ENCODE measurements at places on chromosomes 3 and 15.

- DNase-seq, result no peak
Measured at GRCh38 chr3:22922317-22922716, 280.8 kb upstream of the UBE2E2 start.

DNA sequence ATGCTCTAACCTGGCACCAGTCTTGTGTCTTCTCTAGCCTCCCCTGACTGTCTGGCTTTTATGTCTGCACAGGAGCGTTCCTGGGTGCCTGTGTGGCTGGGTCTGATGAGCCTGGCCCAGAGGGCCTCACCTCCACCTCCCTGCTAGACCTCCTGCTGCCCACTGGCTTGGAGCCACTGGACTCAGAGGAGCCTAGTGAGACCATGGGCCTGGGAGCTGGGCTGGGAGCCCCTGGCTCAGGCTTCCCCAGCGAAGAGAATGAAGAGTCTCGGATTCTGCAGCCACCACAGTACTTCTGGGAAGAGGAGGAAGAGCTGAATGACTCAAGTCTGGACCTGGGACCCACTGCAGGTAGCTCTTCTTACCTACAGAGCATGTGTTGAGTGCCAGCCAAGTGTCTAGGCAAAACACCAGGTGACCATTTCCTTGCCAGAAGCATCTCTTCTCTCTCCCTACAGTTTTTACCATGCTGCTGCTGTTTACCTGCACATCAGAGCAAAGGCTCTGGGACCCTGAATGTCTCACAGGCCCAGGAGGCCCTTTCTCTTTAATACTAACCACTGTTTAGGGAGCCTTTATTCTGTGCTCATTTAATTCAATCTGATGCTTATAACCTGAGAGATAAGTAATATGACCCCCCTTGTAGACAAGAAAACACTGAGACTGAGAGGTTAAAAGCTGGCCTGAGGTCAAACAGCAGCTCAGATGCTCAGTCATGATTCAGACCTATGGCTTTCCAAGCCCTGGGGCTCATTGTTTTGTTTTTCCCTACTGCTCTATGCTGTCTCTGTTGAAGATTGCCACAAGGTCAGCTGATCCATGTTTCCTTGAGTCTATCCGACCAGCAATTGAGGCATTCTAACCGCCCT, 10.4 kb downstream of the PODXL2 start:
- DNase-seq, result no peak

GRCh38 chr15:26525096-26525495, 247.8 kb downstream of the GABRB3 start:
- DNase-seq, result no peak

DNA sequence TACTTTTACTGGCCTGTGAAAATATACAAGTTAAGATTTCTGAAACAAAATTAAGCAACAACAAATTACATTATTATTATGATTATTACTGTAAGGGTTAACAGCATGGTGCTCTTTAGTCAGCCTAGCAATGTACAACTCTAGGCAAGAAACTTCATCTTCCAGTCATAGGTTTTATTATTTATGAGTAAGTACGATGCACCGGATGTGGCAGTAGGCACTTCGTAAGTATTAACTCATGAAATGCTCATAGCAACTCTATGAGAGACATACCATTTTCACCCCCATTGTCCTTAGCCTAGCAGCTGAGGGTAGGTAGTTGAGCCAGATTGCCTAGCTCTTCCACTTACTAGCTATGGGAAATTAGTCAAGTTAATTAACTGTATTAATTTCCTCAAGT, 68.0 kb upstream of the PTPRG start:
- no peak for DNase-seq

- DNase-seq, result no peak
Measured at GRCh38 chr3:129313415-129313664, 34.7 kb downstream of the HMCES start.

DNA sequence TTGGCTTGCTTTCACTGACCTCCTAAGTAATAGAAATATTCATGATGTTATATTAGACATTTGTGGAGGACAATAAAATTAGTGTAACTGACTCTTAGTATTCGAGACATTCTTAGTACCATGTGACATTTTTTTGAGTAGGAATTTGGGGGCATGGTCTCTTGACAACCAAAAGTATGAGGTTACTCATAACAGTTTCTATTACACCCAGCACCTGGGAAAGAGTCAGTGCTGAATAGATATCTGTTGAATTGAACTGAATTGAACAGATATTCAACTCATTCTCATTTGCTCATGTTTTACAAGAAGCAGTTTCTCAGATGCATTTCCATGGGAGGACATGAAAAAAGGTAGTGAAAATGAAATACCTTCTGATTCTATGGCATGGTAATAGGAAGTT, 84.4 kb downstream of the CMSS1 start:
- no peak for DNase-seq

GRCh38 chr3:10467204-10467603, 38.2 kb downstream of the ATP2B2 start:
- DNase-seq, result no peak

DNA sequence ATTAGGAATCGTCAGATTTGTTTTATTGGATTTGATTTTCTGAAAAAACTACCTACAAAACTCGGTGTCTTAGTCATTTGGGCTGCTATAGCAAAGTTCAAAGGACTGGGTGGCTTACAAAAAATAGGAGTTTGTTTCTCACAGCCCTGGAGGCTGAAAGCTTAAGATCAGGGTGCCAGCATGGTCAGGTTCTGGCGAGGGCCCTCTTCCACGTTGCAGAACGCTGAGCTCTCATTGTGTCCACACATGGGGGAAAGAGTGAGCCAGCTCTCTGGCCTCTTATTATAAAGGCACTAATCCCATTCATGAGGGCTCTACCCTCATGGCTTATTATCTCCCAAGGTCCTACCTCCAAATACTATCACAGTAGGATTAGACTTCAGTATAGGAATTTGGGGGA, 40.6 kb upstream of the MRPS22 start:
- no peak for DNase-seq

- DNase-seq, result no peak
Measured at GRCh38 chr15:94723801-94724200, 492.4 kb downstream of the MCTP2 start.

- DNase-seq, result no peak
Measured at GRCh38 chr3:173930251-173930650, 532.7 kb downstream of the NLGN1 start.

DNA sequence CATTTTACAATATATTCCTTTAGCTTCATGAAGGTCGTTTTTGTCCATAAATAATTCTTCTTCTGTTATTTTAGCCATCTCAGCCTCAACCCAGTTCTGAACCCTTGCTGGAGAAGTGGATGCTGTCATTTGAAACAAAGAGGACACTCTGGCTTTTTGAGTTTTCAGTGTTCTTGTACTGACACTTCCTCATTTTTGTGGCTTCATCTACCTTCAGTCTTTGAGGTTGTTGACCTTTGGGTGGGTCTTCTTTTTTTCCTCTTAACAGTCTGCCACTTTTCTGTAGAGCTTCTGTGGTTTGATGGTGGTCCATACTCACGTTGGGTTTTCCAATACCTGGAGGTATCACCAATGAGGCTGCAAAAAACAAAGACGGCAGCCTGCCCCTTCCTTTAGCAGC, 650.9 kb downstream of the PDCD6IP start:
- no peak for DNase-seq

DNA sequence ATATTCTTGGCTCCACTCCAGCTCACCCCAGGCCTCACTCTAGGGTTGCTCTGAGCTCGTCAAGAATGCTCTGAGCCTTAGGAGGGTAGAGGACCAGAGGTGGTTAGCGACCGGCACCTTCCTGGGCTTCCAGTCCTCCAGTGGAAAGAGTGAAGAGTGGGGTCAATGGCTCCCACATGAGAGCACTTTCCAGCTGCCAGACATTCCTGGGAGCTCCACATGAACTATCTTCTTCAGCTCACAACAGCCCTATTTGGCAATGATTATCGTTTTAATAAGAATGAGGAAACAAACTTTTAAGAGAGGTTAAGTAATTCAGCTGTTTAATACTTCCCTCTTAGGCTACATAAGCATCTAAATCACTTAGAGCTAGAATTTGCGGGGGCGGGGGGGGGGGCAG, 139.3 kb downstream of the STT3B start:
- no peak for DNase-seq

DNA sequence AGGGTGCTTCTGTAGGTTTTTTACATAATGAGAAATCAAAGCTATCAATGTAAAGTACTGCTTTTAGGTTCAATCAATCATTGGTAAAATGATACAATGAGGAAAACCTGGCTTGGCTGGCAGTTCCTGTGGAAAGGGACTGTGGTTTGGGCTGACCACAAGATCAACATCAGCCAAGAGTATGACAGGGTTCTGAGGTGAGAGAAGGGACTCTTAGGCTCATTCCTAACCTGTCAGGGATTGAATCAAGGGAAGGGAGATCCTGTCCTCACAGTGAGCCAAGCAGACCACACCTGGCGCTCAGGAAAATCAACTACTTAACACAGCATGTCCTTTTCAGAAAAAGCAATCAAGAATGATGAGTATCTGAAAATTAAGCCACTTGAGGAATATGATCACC, 111.1 kb downstream of the MAGI1 start:
- DNase-seq, result no peak

DNA sequence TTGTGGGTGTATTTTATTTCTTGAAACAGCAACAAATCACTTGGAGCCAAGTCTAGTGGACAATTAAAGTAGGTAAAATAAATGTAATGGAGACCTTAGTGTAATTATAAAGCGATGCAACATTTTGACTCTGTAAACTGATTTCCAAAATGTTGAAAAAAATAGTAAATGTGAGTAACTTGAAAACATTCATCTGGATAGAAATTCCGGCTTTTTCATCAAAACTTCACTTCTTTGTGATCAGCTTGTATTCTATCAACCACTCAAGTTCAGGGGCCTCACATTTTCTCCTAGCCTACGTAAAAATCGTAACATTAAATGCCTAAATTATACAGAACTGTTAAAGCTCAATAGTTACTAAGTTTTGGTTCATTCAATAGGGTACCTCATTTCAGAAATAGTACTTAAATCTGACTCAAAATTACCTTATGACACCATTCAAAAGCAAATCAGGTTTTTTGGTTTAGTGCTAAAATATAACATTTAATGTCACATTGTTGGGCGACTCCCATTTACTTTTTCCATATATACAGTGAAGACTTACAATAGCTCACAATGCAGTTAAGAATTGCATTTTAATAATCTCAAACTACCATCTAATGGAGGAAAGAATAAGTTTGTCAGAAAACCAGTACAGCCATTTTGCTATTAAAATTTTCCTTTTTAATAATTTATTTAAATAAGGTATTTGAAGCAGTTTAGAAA, 12.7 kb downstream of the CCNL1 start:
- no peak for DNase-seq

DNA sequence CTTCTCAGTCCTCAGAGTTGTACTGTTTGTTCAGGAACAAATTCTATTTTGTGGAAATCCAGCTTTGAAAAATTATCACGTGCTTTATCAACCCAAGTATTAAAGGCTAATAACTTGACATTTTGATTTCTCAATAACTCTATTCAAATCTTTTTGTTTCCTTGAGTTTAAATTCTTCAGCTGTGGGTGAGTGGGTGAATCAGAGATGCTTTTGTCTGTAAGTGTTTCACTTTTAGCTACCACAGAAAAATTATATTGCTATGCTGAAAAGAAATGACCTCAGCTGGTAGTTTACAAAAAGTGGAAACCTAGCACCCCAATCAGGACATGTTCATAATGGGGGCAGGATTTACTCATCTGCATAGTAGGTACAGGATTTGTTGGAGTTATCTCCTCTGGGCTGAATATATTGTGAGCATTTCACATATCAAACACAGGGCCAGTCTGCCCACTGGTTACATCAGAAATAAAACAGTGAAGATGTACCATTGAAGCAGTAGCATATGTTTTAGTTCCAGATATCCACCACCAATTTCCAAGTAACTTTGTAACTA, 30.5 kb downstream of the MINDY4B start:
- DNase-seq, result no peak

- DNase-seq, result no peak
Measured at GRCh38 chr3:136194409-136195257, 1.5 kb downstream of the MSL2 start.

GRCh38 chr15:75646112-75646943, 1.4 kb upstream of the SNX33 start:
- no peak for DNase-seq

GRCh38 chr3:169144731-169145130, 518.8 kb downstream of the MECOM start:
- DNase-seq, result no peak

DNA sequence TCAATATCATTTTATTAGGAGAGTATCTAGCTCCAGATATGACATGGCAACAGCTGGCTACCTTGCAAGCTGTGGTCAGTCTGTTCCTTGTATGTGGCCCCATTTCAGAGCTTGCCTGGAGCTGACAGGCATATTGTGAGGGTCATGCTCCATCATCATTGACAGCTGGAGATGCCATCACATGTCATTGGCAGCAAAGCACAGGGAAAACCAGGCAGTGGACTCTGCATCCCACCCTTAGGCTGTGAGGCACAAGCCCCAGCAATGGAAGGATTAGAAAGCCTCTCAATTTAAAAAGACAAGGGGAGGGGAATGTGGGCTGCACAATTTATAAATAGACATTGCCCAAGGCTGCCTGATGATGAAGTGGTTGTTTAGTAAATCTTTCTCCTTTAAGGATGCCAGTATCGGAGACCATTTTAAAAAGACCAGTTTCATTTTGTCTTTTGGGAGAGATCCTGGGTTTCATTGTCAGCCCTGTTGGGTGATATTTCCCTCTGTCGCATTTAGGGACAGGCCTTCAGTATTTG, 27.9 kb downstream of the LNP1 start:
- DNase-seq, result no peak

DNA sequence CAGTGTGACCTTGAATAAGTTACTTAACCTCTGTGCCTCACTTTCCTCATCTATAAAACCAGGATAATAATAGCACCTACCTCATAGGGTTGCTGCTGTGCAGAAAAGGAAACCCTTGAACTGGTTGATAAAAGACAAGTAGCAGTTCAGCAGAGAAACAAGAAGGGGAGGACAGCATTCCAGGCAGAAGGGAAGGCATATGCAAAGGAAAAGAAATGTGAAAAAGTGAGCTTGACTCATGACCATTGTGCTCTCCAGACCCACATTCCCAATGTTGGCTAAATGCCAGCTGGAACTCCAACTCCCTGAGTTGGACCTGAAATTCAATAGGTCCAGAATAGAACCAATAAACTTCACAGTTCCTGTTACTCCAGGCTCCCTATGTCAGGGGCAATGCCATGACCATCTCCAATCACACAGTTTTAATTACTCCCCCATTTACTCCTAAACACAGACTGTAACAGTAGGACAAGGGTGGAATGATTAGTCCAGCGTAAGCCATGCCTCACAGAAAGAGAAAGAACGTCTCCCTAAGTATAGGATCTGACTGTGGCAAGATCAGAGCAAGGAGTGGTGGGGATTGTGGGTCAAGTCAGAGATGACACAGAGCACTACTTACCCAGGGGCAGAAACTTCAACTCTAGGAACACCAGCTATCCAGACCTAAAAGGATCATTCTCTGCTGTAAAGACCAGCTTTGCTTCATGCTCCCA, 26.9 kb downstream of the PRKAR2A start:
- peak; percentile 35 for DNase-seq
